ENCODE measurements at places on chromosomes 11 and 22.

DNA sequence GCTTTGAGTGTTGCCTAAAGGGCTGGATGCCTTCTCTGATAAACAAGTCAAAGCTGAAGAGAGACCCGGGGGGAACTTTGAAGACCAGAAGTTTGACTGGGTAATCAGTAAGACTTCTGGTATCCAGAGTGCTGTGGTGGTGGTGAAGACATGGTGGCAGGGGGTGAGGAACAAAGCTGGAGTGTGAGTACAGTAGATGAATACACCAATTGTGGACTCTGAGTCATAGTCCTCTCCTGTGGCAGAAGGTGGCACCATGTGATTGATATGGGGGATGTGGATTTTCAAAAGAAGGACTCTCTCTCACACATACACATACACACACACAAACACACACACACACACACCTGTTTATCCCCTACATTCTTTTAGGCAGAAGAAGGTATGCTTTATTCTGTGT is 12.3 kb downstream of the MS4A6A start:
- H3K27ac ChIP-seq: no peak overlapping the region
- no peak for DNase-seq
- H3K4me3 ChIP-seq: no peak overlapping the region
- peaks cover 4% of the 10 kb centered on the region for H3K36me3 ChIP-seq
- peaks cover 8% of the 10 kb centered on the region for H3K4me1 ChIP-seq
- H3K27me3 ChIP-seq: peaks cover 53% of the 10 kb centered on the region

DNA sequence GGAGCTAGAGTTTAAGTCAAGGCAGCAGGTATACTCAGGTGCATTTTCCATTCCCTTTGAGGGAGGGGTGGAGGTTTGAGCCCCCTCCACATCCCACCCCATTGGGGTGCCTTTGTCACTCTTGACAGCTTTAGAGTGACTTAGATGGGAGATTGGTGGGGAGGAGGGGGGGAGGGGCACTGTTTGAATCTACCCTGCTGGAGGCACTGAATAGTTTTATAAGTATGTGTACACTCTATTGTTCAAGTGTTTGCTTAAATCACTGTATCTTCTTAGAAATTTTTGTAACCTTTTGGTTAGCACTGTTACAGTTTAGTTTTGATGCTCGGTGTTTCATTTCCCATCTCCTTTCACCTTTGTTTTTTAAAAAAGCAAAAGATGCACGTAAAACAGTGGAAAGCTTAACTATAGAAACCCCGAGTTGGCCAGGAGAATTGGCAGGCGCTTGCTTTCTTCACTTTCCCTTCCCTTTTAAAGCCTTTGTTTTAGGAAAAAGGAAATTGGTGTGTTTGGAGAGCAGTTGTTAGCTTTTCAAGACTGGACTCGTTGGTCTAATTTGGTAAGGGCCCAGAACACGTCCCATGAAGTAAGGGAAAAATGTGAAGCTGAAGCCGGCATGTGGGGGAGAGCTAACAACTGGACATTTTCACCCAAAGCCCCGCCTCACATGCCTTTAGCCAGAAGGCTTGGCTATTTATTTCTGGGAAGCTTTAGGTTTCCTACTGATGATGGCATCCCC is 42.8 kb downstream of the TNRC6B start:
- no peak overlapping the region for H3K27ac ChIP-seq
- H3K4me3 ChIP-seq: peak overlapping the region; percentile 4
- no peaks in the 10 kb centered on the region for H3K27me3 ChIP-seq
- H3K4me1 ChIP-seq: peaks cover 85% of the 10 kb centered on the region

DNA sequence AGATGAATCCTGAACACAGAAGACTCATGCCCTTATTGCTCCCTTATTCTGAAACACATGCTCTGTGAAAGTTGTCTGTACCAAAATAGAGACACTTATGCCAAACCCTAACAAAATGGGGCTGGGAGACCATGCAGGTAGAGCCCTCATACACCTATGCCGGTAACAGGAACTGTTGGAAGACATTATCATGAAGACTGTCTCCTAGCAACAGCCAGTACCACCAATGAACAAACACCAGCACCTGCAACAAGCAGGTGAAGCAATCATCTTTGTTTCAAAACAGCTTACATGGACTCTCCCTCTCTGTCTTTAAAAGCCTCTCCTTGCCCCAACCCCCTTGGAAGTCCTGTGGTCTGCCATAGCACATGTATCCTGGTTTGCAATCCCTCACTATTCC is 17.2 kb downstream of the SLC5A4 start:
- no peaks in the 10 kb centered on the region for H3K36me3 ChIP-seq
- no peak overlapping the region for H3K27ac ChIP-seq
- no peak overlapping the region for H3K4me3 ChIP-seq

GRCh38 chr11:11806586-11806985 is 35.2 kb upstream of the USP47 start:
- H3K4me3 ChIP-seq: no peak overlapping the region
- H3K27ac ChIP-seq: no peak overlapping the region
- DNase-seq: no peak
- H3K36me3 ChIP-seq: no peaks in the 10 kb centered on the region
- H3K27me3 ChIP-seq: peaks cover 17% of the 10 kb centered on the region
- no peaks in the 10 kb centered on the region for H3K4me1 ChIP-seq

DNA sequence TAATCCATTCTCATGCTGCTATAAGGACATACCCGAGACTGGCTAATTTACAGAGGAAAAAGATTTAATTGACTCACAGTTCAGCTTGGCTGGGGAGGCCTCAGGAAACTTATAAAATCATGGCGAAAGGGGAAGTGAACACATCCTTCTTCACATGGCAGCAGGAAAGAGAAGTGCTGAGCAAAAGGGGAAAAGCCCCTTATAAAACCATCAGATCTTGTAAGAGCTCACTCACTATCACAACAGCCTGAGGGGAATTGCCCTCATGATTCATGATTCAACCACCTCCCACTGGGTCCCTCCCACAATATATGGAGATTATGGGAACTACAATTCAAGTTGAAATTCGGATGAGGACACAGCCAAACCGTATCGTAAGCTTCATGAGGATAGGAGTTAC is 3.8 kb upstream of the CYB5R2 start:
- H3K27me3 ChIP-seq: peaks cover 70% of the 10 kb centered on the region
- no peaks in the 10 kb centered on the region for H3K36me3 ChIP-seq
- no peak for DNase-seq
- H3K4me3 ChIP-seq: no peak overlapping the region
- H3K4me1 ChIP-seq: peaks cover 25% of the 10 kb centered on the region

Measured in activated T-cell treated with anti-CD3 and anti-CD28 coated beads, Interleukin-2, amount 50 U/mL, for 72 hours (primary cell).